ENCODE measurements at places on chromosomes 12 and 14.

- H3K4me3 ChIP-seq = no peak overlapping the region
- no peak for DNase-seq
- H3K4me1 ChIP-seq = peaks cover 7% of the 10 kb centered on the region
Measured at GRCh38 chr12:132638541-132639408, 20.2 kb downstream of the P2RX2 start.

GRCh38 chr12:3155702-3156370 lies 78.7 kb downstream of the TSPAN9 start:
- H3K27ac ChIP-seq = no peak overlapping the region
- no peak for DNase-seq
- no peaks in the 10 kb centered on the region for H3K36me3 ChIP-seq

GRCh38 chr12:12999271-12999958 lies 650 bp downstream of the HEBP1 start:
- peak overlapping the region; percentile 79 for H3K27ac ChIP-seq
- H3K4me3 ChIP-seq = peak overlapping the region; percentile 84
- peaks cover 29% of the 10 kb centered on the region for H3K27me3 ChIP-seq
- DNase-seq = no peak

DNA sequence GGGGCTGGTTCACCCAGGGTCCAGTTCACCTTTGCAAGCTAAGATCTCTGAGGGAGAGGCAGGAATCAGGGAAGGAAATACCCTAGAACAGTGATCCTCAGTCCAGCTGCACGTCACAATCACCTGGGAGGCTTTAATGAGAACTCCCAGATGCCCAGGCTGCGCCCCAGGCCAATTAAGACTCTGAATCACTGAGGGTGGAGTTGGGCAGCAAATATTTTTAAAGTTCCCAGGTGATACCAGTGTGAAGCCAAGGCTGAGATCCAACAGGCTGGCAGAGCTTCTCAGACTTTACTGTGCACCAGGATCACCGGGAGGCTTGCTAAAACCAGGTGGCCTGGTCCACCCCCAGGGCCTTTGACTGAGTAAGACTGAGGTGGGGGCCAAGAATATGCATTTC lies 23.8 kb downstream of the MYL2 start:
- peaks cover 2% of the 10 kb centered on the region for H3K4me1 ChIP-seq
- H3K27ac ChIP-seq = no peak overlapping the region
- peaks cover 13% of the 10 kb centered on the region for H3K27me3 ChIP-seq

DNA sequence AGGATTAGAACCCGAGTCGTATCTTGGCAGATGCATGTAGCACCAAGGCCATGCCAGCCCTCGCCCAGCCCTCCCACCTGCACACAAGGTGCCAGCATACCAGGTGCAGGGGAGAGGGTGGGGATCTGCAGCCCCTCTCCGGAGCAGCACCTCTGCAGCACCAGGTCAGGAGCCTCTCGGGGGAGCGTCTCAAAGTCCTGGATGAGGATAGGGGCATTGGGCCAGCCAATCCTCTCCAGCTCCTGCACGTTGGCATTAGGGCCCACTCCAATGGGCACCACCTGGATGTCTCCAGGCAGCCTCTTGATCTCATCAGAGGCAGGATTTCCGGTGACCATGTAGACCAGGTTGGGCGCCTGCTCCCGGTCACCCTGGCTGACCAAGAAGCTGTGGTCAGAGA lies 73.2 kb upstream of the ANO2 start:
- H3K27me3 ChIP-seq = peaks cover 3% of the 10 kb centered on the region
- H3K36me3 ChIP-seq = no peaks in the 10 kb centered on the region
- H3K4me3 ChIP-seq = no peak overlapping the region
- no peak for DNase-seq
- H3K4me1 ChIP-seq = no peaks in the 10 kb centered on the region
- no peak overlapping the region for H3K27ac ChIP-seq

DNA sequence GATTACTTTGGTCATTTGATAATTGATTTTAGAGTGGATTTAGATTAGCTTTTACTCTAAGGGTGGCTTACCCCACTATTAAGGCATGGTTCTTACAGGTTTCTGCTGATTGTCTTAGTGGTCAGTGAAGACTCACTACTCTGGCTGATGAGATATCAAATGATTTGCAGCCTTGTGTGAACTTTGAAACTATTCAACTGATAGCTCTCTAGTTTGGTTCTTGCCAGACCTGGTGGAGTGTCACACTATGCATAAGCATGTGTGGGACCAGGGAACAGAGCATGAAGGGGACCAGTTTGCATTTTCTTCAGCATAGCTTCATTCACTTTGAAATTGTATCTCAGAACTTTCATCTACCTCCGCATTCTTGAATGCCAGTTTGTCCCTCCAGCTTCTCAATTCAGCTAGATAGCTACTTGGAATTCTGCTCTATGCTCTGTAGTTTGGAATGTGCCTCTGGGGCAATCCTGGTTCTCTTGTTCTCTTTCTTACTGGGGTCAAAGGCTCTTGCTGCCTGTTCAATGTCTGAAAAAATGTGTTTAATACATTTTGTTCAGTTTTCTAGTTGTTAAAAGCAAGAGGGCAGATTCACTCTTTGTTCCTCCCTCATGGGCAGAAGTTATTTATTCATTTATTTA lies 12.7 kb downstream of the SCYL2 start:
- H3K27ac ChIP-seq = no peak overlapping the region
- peaks cover 6% of the 10 kb centered on the region for H3K4me1 ChIP-seq
- DNase-seq = no peak

DNA sequence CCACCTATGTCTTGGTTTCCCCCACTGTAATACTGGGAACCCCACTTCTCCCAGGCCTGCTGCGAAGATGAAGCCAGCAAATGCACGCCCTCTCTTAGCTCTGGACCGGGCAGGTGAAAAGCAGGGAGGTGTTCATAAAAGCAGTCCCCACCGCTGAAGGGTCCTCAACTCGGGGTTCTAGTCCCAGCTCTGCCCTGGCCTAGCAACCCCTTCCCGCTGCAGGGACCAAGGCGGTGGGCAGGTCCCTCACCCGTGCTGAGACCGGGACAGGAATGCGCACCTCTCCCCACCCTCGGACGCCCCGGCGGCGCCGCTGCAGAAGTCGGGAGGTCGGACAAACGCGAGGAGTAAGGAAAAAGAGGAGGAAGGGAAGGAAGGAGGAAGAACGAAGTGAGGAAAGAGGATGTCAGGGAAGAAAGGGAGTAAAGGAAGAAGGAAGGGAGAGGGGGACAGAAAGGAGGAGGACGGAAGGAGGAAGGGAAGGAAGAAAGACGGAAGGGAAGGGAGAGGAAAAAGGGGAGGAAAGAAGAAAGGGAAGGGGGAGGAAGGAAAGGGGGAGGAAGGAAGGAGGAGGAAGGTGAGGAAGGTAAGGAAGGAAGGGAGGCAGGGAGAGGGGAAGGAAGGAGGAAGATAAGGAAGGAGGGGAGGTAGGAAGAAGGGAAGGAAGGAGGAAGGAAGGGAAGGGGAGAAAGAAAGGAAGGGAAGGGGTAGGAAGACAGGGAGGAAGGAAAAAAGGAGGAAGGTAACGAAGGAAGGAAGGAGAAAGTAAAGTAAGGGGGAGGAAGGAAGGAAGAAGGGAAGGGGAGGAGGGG lies 701 bp downstream of the SPRING1 start:
- peaks cover 15% of the 10 kb centered on the region for H3K36me3 ChIP-seq
- no peaks in the 10 kb centered on the region for H3K27me3 ChIP-seq
- peaks cover 19% of the 10 kb centered on the region for H3K4me1 ChIP-seq
- H3K27ac ChIP-seq = peak overlapping the region; percentile 87
- H3K4me3 ChIP-seq = peak overlapping the region; percentile 96
- DNase-seq = no peak

GRCh38 chr14:69539631-69540410 lies 34.9 kb downstream of the CCDC177 start:
- H3K4me3 ChIP-seq = no peak overlapping the region
- peaks cover 43% of the 10 kb centered on the region for H3K27me3 ChIP-seq
- no peak overlapping the region for H3K27ac ChIP-seq
- no peaks in the 10 kb centered on the region for H3K36me3 ChIP-seq
- DNase-seq = no peak

DNA sequence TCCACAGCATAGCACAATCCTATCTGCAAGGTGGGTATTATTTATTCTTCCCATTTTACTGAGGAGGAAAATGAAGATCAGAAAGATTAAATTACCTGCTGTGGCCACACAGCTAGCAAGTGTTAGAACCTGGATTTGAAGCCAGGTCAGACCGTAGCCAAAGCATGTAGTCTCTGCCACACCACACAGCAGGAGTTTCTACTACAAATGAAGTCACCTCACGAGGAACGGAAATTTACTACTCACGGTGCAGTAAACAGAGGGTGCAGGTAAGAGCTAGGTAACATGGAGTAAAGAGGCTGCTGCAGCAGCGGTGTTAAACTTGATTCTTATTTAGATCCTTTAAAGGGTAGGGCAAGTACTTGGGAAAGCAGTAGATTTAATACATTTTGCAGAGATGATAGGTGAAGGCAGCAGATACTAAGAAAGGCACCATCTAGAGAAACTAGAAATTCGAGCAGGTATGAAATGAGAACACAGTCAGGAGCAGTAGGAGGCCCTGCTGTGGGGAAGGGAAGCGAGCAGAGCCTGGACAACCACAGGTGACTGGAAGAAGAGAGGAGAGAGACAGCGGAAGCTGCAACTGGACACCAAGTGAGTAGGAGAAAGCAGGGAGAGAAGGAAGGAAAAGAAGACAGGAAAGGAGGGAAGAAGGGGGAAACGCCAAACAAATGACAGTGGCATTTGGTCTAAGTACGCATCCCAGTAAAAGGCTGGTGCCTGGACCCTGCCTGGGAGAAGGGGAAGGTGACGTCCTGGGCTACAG lies 21.5 kb downstream of the SPTB start:
- no peaks in the 10 kb centered on the region for H3K36me3 ChIP-seq
- no peak for DNase-seq
- H3K27me3 ChIP-seq = peaks cover 27% of the 10 kb centered on the region
- H3K4me1 ChIP-seq = no peaks in the 10 kb centered on the region

DNA sequence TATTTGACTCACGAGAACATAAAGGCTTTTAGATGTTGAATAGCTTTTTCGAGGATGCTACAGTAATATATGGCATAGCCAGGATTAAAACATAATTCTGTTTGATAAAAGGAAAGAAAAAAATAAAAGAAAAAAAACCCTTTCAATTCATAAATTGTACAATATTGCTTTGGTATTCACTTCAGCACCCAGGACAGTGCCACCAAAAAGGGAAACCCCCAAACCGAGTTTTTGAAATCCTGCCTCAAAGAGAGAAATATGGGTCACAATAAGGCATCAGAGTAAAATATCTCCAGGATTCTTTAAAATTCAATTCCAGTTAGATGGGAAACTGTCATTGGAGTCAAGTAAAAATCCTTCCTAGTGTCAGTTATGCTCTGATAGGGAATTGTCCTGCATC lies 551.2 kb upstream of the SEL1L start:
- no peaks in the 10 kb centered on the region for H3K27me3 ChIP-seq
- no peak overlapping the region for H3K4me3 ChIP-seq
- no peak overlapping the region for H3K27ac ChIP-seq
- no peaks in the 10 kb centered on the region for H3K4me1 ChIP-seq

GRCh38 chr14:104545942-104546501 lies 33.5 kb upstream of the C14orf180 start:
- no peak overlapping the region for H3K27ac ChIP-seq
- no peaks in the 10 kb centered on the region for H3K4me1 ChIP-seq
- peaks cover 2% of the 10 kb centered on the region for H3K27me3 ChIP-seq
- H3K4me3 ChIP-seq = no peak overlapping the region

GRCh38 chr14:31118892-31119291 lies 88.7 kb downstream of the HECTD1 start:
- peaks cover 9% of the 10 kb centered on the region for H3K4me1 ChIP-seq
- H3K27me3 ChIP-seq = no peaks in the 10 kb centered on the region
- DNase-seq = no peak
- H3K27ac ChIP-seq = peak overlapping the region; percentile 56

- H3K4me1 ChIP-seq = no peaks in the 10 kb centered on the region
- H3K27ac ChIP-seq = no peak overlapping the region
- no peaks in the 10 kb centered on the region for H3K36me3 ChIP-seq
Measured at GRCh38 chr14:57487771-57488170, 5.9 kb downstream of the CCDC198 start.

GRCh38 chr14:65025818-65026217 lies 39.1 kb downstream of the FNTB start:
- no peak for DNase-seq
- peaks cover 13% of the 10 kb centered on the region for H3K36me3 ChIP-seq
- H3K27me3 ChIP-seq = no peaks in the 10 kb centered on the region
- H3K4me3 ChIP-seq = no peak overlapping the region

DNA sequence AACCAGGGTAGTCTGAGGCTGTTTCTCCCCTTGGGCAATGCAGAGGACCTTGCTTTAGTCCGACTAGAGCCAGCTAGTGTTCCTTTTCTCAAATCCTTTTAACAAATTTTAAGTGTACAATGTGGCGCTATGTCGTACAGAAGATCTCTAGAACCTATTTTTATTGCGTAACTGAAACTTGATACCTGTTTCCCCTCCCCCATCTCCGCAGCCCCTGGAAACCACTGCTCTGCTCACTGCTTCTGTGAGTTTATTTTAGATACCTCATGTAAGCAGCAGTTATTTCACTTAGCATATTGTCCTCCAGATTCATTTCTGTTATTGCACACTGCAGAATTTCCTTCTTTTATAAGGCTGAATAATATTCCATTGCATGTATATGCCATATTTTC lies 1092.3 kb downstream of the AACS start:
- H3K4me1 ChIP-seq = no peaks in the 10 kb centered on the region
- H3K36me3 ChIP-seq = no peaks in the 10 kb centered on the region
- no peaks in the 10 kb centered on the region for H3K27me3 ChIP-seq
- H3K4me3 ChIP-seq = no peak overlapping the region

DNA sequence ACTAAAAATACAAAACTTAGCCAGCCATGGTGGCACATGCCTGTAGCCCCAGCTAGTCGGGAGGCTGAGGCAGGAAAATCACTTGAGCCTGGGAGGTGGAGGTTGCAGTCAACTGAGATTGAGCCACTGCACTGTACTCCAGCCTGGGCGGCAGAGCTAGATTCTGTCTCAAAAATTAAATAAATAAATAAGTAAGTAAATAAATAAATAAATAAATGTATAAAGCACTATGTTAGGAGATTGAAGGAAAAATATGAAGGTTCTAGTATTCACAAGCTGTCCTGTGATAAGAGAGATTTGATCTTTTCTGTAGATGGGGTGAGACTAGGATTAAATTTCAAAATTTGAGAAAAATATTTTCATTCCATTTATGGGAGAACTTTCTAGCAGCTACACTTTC lies 5.7 kb downstream of the DNAJC22 start:
- no peak overlapping the region for H3K4me3 ChIP-seq
- peaks cover under 1% of the 10 kb centered on the region for H3K4me1 ChIP-seq
- DNase-seq = no peak
- no peaks in the 10 kb centered on the region for H3K36me3 ChIP-seq
- H3K27ac ChIP-seq = no peak overlapping the region
- H3K27me3 ChIP-seq = peaks cover 54% of the 10 kb centered on the region

DNA sequence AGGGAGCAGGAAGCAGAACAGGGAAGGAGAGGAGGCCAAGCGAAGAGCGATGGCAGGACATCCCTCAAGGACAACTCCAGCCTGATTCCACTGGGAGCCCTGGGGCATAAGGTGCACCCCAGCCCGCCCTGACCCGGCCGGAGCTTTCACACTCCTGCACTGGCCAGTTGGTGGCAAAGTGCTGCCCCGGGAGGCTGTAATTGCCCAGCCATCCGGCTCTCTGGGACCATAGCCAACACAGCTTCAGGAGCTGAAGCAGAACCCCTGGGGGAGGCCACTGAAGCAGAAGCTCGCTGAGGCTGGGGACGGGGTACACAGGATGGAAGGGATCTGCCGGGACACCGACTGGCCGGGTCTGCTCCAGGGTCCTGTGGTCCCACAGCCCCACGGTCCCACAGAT lies 41.9 kb upstream of the BEGAIN start:
- H3K4me1 ChIP-seq = peaks cover 7% of the 10 kb centered on the region
- H3K27me3 ChIP-seq = peaks cover 42% of the 10 kb centered on the region

GRCh38 chr12:125332900-125333299 lies 267.7 kb downstream of the AACS start:
- H3K4me3 ChIP-seq = no peak overlapping the region
- no peak overlapping the region for H3K27ac ChIP-seq
- DNase-seq = no peak
- no peaks in the 10 kb centered on the region for H3K36me3 ChIP-seq

- no peaks in the 10 kb centered on the region for H3K36me3 ChIP-seq
- H3K4me1 ChIP-seq = peaks cover 8% of the 10 kb centered on the region
- DNase-seq = no peak
Measured at GRCh38 chr14:22026527-22026926, 352.9 kb upstream of the OR4E1 start.
